NCI-H146 (cell line): ENCODE measurements at places on chromosomes 7 and 10.

DNA sequence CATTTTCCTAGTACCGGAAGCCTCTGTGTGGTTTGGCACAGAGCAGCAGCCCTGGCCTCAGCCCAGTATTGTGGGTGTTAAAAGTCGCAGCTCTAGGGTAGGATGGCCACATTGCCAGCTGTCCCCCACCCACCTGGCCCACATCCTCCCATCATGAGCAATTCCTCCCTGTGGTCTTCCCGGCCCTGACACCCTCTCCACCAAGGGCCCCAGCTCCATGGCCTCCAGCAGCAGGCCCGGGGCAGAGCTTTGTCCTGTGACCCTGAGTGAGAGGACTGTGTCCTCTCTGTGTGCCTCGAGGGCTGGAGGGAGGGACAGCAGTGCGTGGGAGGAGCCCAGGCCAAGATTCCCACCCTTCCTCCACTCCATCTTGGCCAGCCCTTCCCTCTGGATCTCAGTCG is 93.7 kb downstream of the MYL10 start:
- DNase-seq, result no peak

- DNase-seq, result peak; percentile 68
Measured at GRCh38 chr7:15557186-15557585, 4.6 kb downstream of the AGMO start.

- no peak for DNase-seq
Measured at GRCh38 chr7:112982441-112983063, 104.1 kb downstream of the GPR85 start.

DNA sequence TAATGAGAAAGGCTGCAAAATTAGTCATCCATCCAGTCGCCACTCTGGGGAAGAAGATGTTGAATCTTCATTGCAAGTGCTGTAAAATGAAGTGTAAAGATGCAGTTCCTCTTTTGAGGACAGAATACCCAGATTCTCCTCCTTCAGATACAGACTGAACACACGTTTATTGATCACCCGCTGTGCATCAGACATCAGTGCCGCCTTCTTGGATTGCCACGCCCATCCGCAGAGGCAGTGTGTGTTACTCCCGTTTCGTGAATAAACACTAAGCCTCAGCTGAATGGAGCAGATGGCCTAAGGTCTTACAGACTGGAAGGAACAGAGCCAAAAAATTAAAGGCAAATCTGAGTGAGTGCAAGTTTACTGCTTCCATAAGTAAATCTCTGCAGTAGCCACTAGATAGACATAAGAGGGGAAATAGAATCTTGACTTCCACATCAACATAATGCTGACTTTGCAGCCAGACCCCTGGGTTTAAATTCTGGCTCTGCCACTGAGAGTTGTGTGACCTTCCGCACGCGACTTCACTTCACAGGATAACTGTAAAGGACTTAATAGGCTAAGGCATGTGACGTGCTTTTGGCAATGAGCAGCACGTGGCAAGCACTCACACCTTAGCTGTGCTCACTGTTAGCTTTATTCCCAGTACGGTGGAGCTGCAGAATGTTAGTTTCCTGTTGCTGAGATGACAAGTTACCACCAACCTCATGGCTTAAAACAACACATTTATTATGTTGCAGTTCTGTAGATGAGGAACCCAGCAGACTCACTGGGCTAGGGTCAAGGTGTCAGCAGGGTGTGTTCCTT is 285.9 kb downstream of the CELF2 start:
- no peak for DNase-seq
